ENCODE measurements at places on chromosomes 16 and 17. TPM values are rescaled to one million over a fixed set of nuclear protein-coding genes. Genes with fewer than 3 reads are reported as not detected.

DNA sequence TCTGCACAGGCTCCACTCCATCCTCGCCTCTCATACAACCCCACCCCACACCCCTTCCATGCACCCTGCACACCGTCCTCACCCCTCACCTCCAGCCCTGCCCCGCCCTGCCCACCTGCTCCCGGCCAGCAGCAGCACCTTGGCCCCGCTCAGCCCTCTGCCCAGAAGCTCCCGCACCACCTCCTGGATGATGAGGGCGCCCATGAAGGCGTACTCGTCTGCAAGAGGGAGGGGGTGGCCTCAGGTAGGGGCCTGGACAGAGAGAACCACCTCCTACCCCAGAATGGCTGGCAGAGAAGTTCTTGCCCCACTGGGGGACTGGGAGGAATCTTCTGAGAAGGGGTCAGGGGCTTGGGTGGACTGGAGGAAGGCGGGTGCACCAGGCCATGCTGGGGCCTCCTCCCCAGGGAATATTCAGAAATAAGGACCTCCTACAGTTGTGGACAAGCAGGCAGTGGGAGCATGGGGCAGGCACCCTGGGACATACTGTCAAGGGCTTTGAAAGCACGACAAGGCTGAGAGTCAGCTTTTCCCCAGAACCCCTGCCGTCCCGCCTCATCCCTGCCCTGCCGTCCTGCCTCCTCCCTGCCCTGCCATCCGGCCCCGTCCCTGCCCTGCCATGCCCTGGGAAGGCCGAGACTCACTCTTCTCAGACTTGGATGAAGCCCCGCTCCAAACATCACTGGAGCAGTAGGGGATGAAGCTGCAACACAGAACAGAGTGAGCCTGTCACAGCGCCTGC lies 3.1 kb downstream of the NOTUM start:
- no peak for DNase-seq

GRCh38 chr17:44840936-44841335 lies 6.7 kb upstream of the HIGD1B start:
- no peak for DNase-seq

- no peak for DNase-seq
These were observed 103.8 kb downstream of the SSH2 start for GRCh38 chr17:29826114-29826692.

The USP6 gene
- 0.08 TPM for total RNA-seq

The AGRP gene
- total RNA-seq = not detected

DNA sequence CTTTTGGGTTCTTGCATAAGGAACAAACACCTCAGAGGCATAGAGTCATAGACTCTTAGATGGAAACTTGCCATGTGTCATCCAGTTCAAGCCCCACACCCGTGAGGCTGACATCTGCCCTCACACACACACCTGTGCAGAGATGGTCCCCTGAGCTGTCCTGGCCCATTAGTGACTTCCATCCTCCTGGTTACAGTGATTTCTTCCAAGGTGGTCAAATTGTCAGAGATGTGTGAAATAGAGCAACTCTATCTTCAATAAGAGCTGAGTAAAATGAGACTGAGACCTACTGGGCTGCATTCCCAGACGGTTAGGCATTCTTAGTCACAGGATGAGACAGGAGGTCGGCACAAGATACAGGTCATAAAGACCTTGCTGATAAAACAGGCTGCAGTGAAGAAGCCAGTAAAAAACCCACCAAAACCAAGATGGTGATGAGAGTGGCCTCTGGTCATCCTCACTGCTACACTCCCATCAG lies 342.2 kb upstream of the TNRC6C start:
- DNase-seq = no peak

The GAS2L2 gene
- 0.08 TPM for total RNA-seq

GRCh38 chr17:75819116-75819515 lies 25.1 kb downstream of the UNC13D start:
- DNase-seq = no peak

The GRAP gene
- total RNA-seq = 2.9 TPM

- DNase-seq = no peak
These were observed 54.1 kb upstream of the CNEP1R1 start for GRCh38 chr16:49970797-49971431.

GRCh38 chr17:44496815-44497214 lies 6.4 kb downstream of the GPATCH8 start:
- no peak for DNase-seq

GRCh38 chr16:67415872-67416793 lies at the start of gene ZDHHC1:
Gene ZDHHC1 (minus strand): TSS chr16:67416477. CDS start chr16:67407775, 8,702 bp downstream.
- peak; percentile 87 for DNase-seq

DNA sequence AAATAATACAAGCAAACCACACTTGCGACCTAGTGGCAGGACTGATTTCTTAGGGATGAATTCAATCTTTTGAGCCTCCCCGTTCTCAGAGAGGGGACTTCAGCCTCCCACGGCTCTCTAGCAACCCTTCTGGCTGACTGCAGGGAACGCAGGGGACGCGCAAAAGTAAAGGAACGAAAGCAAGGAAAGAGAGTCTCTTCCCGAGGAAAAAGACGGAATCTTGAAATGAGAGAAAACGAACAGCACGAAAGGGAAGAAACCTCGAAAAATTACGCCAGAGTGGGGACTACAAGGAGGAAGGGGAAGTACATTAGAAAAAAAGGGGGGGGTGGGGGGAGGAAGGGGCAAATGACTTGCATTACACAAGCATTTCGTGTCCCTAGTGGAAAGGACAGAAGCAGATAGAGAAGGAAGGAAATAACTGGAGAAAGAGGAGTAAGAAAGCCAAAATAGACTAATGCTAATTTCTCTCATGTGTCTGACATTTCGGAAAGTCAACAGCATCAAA lies 1.2 kb downstream of the GRB2 start:
- no peak for DNase-seq

GRCh38 chr16:49740256-49740655 lies 115.7 kb downstream of the ZNF423 start:
- DNase-seq = no peak

DNA sequence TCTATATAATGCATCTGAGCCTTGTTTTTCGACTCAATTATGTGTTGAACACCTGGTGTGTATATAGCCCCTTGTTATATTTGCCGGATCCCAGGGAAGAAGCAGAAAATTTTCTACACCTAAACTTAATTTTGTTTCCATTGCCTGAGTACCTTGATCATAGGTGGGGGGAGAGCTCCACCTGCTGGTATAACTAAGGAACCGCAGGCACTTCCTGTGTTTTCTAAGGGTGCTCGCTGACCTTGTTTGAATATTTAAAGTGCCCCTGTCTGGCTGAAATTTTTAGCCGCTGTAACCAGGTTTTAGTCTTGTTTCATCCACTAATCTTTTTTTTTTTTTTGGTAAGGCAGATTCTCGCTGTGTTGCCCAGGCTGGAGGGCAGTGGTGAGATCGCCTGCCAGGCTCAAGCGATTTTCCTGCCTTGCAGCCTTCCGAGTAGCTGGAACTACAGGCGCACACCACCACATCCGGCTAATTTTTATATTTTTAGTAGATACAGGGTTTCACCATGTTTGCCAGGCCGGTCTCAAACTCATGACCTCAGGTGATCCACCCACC lies 6.5 kb upstream of the NUBP1 start:
- DNase-seq = no peak

The RGS9 gene
- 0.38 TPM for total RNA-seq

The KRT32 gene
- 0.27 TPM for total RNA-seq

- DNase-seq = no peak
These were observed 113.8 kb downstream of the MSI2 start for GRCh38 chr17:57370037-57370581.

DNA sequence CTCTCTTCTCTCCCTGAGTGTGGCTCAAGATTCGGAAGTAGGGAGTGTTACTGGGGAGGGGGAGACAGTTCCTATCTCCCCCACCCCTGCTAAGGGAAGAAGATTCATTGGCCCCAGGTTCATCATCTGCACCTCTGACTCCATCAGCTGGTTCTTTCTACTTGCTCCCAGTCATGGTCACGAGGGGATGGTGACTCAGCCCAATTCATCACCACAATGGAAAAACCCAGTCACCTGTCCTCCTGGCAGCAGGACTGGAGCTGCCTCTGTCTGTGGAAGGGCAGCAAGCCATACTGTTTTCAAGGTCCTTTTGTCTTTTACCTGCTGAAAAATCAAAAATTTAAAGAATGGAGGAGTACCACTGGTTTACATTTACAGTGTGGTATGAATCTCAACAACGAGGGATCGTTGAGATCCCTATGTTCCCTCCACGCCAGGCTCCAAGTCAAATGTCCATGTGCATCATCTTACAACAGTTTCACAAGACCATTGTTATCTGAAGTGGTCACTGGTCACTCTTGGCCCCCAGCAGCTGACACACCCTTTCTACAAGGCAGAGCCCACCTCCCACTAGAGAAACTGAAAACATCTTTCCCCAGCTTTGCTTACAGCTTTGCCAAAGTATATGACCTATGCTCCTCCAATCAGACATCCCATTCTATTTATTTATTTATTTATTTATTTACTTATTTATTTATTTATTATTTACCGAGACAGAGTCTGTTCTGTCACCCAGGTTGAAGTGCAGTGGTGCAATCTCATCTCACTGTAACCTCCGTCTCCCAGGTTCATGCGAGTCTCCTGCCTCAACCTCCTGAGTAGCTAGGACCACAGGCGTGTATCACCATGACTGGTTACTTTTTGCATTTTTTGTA lies 40.4 kb upstream of the NDRG4 start:
- DNase-seq = no peak

- peak; percentile 33 for DNase-seq
These were observed 84.9 kb downstream of the TBC1D16 start for GRCh38 chr17:79950751-79951150.

GRCh38 chr16:70597135-70597835 lies 49.1 kb upstream of the IL34 start:
- no peak for DNase-seq

- no peak for DNase-seq
These were observed 4.5 kb downstream of the SAMD14 start for GRCh38 chr17:50125420-50125997.

DNA sequence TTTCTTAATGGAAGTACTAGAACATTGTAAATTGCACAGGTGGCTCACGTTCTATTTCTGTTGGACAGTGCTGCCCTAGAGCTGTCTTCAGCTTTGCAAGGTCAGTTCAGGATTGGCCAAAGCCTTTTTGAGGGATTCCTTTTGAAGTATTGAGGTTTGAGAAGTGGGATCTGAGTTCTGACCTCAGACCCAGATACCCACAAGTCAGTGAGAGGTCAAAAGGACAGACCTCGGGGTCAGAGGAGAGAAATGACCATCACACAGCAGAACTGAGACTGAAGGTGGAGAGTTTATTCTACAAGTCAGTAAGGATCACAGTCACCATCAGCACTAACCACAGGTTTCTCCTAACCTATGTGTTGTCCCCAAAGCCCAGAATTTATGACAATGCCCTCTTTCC lies 1.7 kb downstream of the ACSM5 start:
- no peak for DNase-seq

DNA sequence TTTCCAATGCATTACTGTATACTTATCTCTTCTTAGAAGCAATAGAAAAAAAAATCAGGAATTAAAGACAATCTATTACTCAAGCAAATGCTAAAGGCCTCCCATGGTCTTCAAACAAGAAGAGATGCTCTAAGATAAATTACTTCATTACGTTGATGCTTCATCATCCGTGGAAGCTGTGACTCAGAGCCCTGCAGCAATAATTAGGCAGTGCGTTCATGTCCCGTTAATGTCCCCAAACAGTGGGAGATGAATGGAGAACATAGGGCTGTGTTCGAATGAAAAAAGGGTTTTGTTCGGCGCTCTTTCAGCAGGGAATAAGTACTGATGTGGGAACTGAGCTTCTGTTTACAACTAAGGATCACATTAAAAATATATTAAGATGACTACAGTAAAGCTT lies 15.9 kb upstream of the PDXDC1 start:
- no peak for DNase-seq

- no peak for DNase-seq
These were observed 51.2 kb upstream of the DHX40 start for GRCh38 chr17:59513934-59514841.

DNA sequence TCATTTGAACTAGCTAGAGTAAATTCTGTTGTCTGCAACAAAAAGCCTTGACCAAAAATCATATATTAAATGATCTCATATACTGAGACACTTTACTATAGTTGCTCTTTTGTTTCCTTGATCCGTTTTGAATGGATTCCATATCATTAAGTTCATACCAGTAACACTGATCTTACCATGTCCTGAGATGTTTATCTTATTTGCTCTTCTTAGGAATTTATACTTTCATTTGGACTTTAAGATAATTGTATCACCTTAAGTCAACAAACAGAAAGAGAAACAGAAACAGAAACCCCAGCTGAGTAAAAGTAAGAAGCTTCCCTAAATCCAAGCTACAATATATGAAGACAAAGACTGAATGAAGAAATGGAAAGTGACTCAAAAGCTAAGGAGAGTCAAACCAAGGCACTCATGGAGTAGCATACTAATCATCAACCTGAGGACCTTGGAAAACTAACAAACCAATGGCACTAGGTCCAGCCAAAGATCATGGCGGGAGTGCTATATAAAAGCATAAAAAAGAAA lies 106.5 kb upstream of the COX10 start:
- DNase-seq = no peak

The GPR139 gene
- total RNA-seq = not detected

DNA sequence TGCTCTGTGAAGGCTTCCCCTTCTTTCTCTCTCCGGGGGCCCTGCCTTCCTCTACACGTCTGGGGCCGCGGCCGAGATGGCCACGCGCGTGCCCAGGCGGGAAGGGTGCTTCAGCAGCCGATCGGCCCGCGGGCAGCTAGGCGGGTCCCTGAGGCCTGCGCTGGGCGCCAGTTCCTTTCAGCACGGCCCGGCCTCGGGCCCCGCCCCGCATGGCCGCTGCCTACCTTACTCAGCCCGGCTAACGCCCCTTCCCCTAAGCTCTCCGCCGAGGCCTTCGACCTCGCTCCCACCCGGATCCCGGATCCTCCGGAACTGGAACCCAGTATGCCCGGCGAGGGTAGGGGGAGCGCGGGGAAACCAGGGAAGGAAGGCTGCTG lies 335 bp downstream of the TMEM11 start:
- peak; percentile 79 for DNase-seq

The C1QTNF8 gene
- total RNA-seq = not detected

The KRT25 gene
- total RNA-seq = not detected

DNA sequence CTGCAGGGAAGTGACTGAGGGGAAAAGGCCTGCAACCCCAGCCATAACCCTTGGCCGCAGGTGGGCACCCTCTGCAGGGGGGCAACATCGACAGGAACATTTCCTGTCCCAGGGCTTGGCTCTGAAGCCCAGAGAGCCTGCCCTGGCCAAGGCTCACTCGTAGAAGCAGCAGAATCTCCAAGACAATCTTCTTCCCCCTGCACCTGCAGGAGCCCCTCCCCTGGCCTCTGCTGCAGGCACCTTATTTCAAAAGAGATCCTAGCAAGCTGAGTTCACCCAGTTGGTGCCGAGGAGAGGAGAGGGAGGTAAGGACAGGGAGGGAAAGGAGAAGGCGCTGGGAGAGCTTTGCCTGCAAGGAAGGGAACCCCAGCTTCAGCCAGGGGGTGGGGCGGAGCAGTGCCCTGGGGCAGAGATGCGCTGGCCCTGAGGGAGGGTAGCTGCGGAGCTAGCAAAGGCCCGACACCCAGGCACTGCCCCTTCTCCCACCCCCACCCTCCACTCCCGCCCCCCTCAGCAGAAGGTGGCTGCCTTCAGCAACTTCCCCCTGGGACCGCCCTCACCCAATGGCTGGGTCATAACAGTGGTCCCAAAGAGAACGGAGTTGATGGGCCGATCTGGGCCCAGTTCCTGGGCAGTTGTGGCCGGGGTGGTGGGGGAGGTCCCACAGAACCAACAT lies 104.3 kb upstream of the TNRC6C start:
- DNase-seq = no peak

GRCh38 chr16:28309811-28310311 lies 17.5 kb downstream of the SBK1 start:
- DNase-seq = no peak

Data from cardiac septum (tissue), 1 donor.